ENCODE measurements at places on chromosomes 3 and 15. TPM values are rescaled to one million over a fixed set of nuclear protein-coding genes. Genes with fewer than 3 reads are reported as not detected.

ZBBX gene
- 0.49 TPM for total RNA-seq

CEP19 gene
- 1.2 TPM for total RNA-seq

ZNF620 gene
- 13.6 TPM for total RNA-seq

PARP15 gene
- 3.4 TPM for total RNA-seq

GPR27 gene
- total RNA-seq, result 1.0 TPM

DAZL gene
- total RNA-seq, result not detected

POLQ gene
- total RNA-seq, result 13.7 TPM

COL7A1 gene
- 8.6 TPM for total RNA-seq

RLBP1 gene
- not detected for total RNA-seq

ZDHHC23 gene
- 22.0 TPM for total RNA-seq

ZNF80 gene
- not detected for total RNA-seq

RGMA gene
- total RNA-seq, result 0.78 TPM

TMEM108 gene
- not detected for total RNA-seq

DLG1 gene
- 105 TPM for total RNA-seq

GRAMD2A gene
- total RNA-seq, result 0.95 TPM

GUCA1C gene
- total RNA-seq, result not detected

HDAC11 gene
- total RNA-seq, result 11.8 TPM

ITIH4 gene
- 3.0 TPM for total RNA-seq

CHRNB4 gene
- not detected for total RNA-seq

VWA5B2 gene
- 0.90 TPM for total RNA-seq

TTLL13 gene
- 0.29 TPM for total RNA-seq

GOLGA8S gene
- total RNA-seq, result 0.09 TPM

ACSBG1 gene
- total RNA-seq, result 0.49 TPM

FSIP1 gene
- total RNA-seq, result 0.27 TPM

AMOTL2 gene
- 140 TPM for total RNA-seq

CIDEC gene
- total RNA-seq, result 0.71 TPM

GOLGA6L4 gene
- total RNA-seq, result 2.0 TPM

SCAANT1 gene
- total RNA-seq, result not detected

NPTN gene
- 190 TPM for total RNA-seq

STRA6 gene
- 5.9 TPM for total RNA-seq

FOXL2 gene
- total RNA-seq, result 0.86 TPM

ISLR2 gene
- total RNA-seq, result not detected

OR5K4 gene
- not detected for total RNA-seq

CDC25A gene
- total RNA-seq, result 15.2 TPM

DPPA2 gene
- total RNA-seq, result not detected
